Right cardiac atrium (tissue), 5 donors: ENCODE measurements at places on chromosomes 7 and 10. TPM values are rescaled to one million over a fixed set of nuclear protein-coding genes. Genes with fewer than 3 reads are reported as not detected.

Gene PRRT4
- 1.1 TPM for polyA plus RNA-seq

- no peak for DNase-seq
These were observed 5.8 kb upstream of the C1QL3 start for GRCh38 chr10:16527452-16527851.

DNA sequence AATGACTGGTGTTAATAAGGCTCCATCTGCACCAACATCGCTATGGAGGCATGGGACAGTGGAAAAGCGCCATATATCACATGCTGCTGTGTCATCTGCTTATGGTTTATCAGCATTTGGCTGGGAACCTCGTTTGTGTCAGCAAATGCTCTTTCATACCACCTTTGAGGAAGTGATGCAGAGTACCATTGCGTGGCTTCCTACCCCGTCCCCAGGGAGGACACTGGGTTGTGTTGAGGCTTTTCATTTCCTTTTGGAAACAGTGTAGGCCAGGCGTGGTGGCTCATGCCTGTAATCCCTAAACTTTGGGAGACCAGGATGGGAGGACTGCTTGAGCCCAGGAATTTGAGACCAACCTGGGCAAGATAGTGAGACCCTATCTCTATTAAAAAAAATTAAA is 6.8 kb downstream of the TACR2 start:
- DNase-seq, result peak; percentile 55

Gene RPA3
- 25.0 TPM for polyA plus RNA-seq

DNA sequence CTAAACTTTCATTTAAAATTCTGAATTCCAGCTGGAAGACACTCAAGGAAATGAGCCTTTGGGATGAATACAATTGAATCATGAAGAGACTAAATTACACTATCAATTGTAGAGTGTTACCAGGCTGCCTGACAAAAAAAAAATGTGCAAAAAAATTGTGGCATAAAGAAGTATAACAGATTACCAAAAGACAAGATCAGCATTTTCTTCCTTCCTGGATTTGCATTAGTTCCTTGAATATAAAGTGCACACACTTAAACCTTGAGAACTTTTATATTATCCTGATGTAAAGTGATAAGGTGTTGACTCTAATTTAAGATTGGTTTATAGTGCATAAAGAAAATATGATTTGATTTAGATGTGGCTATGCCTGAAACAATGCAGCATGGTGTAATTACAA is 412.7 kb upstream of the KLF6 start:
- no peak for DNase-seq

Gene TEX47
- not detected for polyA plus RNA-seq

DNA sequence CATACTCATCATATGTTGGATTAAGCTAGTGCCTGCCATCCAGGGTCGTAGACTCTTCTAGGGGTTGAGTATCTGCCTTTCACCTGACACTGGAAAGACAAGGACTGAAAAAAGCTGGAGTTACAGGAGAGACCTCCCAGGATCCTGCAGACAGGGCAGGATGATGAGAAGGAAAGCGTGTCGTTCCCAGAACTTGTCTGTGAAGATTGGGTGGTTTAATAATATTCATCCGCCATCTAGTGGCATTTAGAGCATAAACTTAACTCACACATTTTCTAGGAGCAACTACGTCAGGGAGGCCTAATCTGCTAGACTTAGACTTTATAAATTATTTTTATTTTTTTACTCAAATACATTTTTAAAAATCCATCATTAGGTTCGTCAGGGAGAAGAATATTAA is 59.6 kb downstream of the ADRB1 start:
- no peak for DNase-seq
